Stimulated activated CD4-positive, alpha-beta T cell treated with anti-CD3 and anti-CD28 coated beads, Interleukin-12 subunit alpha, Interleukin-12 subunit beta, amount 100 ng/mL, for 4 hours (primary cell): ENCODE measurements at places on chromosomes 2 and 18.

- DNase-seq = no peak
These were observed 67.3 kb downstream of the SH3RF3 start for GRCh38 chr2:109196081-109196875.

DNA sequence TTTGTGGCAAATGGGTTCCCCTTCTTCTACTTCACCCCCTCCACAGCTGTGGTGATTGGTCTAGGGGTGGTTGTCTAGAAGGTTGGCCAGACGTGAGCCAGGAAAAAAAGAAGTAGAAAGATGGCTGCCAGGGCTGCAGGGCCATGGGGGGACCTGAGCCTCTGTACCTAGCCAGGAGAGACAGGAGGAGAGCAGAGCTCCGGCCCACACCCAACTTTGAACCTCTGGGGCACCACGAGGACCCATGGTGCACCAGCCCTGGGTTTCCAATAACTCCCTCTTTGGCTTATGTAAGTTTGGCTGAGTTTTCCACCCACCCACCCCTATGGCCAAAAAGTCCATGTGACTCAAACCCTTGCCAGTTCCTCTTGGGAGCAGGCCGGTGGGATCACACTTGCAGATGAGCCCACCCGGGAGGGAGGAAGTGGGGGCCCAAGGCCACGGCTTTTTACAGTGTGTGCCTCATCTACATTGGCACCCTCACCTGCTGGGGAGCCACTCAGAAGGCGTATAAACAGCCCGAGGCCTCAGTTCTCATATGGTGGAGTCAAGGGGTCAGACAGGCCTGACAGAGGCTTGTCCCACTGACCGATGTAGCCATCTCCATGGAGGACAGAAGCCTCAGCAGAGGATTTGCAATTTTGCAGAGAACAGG is 293.1 kb upstream of the HDAC4 start:
- DNase-seq = no peak

GRCh38 chr2:9680082-9680481 is 49.3 kb upstream of the YWHAQ start:
- no peak for DNase-seq

DNA sequence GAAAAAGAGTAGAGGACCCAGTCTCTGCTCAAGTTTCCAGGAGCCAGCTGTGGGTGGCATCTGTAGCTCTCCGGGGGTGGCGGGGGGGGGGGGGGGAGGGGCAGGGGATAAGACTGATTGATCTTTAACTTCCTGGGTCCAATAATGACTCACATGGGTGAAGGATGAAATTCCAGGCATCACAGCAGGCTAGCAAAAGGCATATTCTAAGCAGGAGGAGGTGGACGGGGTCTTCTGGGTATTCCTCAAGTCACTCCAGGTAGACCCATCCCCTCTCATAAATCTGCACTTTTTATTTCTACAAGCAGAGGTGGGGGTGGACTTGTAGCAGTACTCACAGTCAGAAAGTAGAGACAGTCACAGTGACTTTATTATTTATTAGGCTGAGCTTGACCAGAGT is 85.5 kb upstream of the TMEM247 start:
- no peak for DNase-seq

DNA sequence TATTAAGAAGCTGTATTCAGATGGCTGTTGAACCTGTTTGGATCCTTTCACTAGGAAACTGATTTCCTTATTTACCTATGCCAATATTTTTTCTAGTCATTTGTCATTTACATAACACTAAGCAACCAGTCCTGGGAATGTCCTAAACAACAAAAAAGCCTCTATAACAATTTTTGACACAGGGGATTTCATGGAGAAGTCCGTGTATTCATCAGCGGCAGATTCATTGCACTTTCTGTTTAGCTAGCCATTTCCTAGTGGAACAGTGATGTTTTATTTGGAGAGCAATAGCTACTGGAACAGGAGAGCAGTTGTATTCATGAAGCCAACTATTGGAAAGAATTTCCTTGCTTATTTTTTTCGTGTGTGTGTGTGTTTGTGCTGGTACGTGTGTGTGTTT is 604.3 kb upstream of the POU3F3 start:
- DNase-seq = no peak

GRCh38 chr2:119306196-119306590 is 60.4 kb downstream of the C2orf76 start:
- no peak for DNase-seq

- no peak for DNase-seq
These were observed 793 bp downstream of the CNRIP1 start for GRCh38 chr2:68318914-68319397.

DNA sequence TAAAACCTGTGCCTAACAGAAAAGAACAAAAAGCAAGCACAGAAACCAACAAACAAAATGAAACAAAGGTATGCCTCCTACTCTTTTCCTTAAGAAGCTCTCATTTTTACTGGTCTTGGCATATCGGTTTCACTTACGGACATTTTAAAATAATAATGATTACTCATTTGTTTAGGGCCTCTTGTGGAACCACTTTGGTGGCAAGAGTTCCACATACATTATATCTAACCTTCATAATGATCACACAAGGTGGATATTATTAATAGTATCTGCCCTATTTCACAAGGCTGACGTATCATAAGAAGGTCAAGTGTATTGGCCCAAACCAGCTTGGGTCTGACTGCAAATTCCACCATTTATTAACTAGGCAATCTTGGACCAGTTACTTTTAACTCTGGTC is 304.7 kb downstream of the TCF4 start:
- DNase-seq = no peak

DNA sequence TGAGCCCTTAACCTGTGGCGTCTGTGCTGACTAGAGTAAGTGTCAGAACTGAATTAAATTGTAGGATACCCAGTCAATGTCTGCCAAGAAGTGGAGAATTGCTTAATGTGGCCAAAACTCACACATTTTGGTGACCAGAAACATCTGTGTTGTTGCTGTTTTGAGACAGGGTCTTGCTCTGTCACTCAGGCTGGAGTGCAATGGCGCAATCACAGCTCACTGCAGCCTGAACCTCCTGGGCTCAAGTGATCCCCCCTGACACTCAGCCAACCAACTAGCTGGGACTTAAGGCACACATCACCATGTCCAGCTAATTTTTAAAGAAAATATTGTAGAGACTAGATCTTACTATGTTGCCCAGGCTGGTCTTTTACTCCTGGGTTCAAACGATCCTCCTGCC is 34.4 kb upstream of the RTN4 start:
- no peak for DNase-seq

GRCh38 chr2:185628985-185629384 is 109.6 kb upstream of the FSIP2 start:
- DNase-seq = no peak

DNA sequence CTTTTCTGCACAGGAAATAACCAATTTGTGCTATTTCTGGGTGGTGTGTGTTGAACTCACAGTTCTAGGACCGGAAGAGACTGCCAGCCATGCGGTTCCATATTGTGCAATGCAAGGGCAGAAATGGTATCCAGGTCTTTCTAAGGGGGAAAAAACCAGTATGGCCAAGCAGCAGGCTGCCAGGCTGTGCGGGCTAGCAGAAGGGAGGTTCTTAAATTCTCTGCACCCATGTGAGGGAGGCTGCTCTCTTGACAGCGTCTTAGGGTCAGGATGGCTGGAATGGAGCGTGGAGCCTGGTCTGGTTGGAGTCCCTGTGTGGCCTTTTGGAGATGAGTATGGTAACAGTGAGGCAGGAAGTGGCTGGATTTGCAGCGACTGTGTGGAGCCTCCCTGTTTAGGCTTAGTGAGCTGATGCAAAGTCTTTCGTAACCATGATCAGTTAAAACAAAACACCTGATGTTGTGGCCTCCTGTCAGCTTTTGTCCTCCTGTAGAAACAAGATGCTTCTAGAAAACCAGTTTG is 52.6 kb downstream of the NCK2 start:
- DNase-seq = no peak

DNA sequence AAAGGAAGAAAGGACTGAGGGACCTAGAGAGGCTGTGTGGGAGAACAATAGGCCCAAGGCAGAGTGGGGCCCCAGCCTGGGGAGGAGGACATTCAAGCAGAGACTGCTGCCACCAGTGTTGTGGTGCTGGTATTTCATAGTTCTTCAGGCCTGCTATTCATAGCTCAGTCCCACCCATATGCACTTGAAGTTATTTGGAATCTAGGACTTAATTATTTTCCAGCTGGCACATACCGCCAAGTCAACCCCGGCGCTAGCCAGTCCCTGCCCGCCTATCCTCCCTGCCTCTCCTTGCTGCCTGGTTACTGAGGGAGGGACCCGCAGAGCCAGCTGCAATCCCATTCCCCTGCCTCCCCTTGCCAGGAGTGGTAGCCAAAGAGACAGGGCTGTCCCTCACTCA is 141.2 kb downstream of the CABLES1 start:
- DNase-seq = no peak

- DNase-seq = no peak
These were observed 4.5 kb downstream of the SLC19A3 start for GRCh38 chr2:227713291-227713690.

GRCh38 chr2:138493334-138493733 is 8.2 kb upstream of the SPOPL start:
- no peak for DNase-seq

GRCh38 chr2:239093542-239093941 is 245.7 kb downstream of the TWIST2 start:
- DNase-seq = no peak

- DNase-seq = no peak
These were observed 11.5 kb downstream of the ANKRD29 start for GRCh38 chr18:23650968-23651927.

DNA sequence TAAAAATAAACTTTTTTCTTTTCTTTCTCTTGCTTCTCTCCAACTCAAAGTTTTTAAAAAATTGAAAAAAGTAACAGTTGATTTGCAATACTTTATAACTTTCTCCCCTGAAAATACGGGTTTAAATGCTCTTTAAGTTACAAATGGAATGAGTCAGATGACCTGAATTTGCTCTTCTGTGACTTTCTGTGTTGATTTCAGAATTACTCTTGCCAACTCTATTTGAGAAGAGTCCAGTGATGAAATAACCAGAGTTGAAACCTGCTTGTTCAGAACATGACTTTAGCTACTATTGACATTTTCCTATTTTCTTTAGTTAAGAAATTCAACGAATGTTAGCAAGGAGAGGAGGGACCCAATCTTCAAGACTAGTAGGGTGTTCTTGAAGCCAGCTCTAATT is 146.1 kb upstream of the ZSWIM2 start:
- DNase-seq = no peak

DNA sequence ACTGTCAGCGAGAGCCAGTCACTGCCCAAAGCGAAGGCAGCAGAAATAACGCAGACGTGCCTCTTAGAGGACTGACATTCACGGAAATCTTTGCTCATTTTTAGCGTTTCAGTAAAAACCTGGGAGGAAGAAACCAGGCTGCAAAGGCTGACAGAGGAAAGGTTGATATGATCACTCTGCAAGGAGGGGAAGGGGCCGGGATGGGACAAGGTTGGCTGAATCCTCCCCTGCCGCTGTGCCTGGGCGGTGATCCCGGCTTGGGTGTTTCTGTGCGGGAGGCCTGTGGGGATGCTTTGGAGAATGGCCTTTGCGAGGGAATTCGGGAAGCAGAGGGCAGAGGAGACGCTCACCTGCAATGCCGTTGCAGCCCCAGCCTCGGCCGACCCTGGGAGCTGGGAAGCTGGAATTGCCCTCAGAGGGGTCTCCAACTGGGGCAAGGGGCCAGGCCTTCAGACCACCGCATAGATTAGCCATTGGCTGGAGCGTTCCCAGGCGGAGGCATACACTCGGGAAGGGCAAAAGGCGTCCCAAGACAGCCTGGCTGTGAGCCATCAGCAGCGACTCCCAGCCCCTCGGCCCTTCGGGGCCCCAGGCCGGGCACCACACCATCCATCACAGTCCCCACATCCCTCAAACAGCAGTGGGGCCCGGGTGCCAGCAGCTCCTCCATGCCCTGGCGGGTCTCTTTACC is 111.7 kb upstream of the GPC1 start:
- no peak for DNase-seq

DNA sequence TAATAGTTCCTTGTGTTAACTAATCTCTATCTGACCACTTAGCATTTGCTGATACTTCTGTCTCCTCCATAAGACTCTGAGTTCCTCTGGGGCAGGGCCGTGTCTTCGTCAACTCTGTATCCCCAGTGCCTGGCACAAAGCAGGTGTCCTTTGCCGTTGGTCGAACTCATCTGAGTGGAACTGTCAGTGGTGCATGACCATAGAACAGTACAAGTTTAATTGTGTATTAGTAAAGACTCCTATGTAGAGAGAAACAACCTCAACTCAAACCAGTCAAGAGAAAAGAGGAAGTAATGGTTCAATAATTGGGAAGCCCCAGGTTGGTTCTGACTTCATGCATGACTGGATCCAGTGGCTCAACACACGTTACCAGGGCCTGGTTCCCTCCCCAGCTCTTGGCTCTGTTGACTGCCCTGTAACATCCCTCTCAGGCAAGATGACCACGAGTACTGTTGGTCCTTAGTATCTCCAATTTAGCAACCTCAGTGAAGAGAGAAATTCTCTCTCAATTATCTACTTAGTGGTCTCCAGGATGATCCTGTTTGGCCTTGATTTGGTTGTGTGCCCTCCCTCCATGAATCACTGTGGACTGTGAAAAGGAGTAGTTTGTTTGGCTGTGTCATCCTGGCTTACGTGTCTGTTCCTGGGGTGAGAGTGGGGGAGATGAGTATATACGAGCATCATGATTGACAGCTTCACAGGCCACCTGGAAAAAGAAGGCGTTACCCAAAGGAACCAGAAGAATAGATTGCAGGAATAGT is 58.5 kb upstream of the MSH6 start:
- no peak for DNase-seq

- DNase-seq = no peak
These were observed 10.5 kb upstream of the MTERF4 start for GRCh38 chr2:241112592-241112991.

DNA sequence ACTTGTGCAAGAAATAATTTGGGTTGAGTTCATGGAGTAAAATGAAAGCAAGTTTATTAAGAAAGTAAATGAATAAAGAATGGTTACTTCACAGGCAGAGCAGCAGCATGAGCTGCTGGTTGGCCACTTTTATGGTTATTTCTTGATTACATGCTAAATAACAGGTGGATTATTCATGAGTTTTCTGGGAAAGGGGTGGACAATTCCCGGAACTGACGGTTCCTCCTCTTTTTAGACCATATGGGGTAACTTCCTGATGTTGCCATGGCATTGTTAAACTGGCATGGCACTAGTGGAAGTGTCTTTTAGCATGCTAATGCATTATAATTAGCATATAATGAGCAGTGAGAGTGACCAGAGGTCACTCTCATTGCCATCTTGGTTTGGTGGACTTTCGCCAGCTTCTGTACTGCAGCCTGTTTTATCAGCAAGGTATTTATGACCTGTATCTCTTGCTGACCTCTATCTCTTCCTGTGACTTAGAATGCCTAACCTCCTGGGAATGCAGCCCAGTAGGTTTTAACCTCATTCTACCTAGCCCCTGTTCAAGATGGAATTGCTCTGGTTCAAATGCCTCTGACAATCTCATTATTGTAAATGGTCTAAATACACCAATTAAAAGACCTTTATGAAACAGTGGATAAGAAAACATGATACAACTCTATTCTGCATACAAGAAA is 114.1 kb upstream of the FIGN start:
- no peak for DNase-seq

DNA sequence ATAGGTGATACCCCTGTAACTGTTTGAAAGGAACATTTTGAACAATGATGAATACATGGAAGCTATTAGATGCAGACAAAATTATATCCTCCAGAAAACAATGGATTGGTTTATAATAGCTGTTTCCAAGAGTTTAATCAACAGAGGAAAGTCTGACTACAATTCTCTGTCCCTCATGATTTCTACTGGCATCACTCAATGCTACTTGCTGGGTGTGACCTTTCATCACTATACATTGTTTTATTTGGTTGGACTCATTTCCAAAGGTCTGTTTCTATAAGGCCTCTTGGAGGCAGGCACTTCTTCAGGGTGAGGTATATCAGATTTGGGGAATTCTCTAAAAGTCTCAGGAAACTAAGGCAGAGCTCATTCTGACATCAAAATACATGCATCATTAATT is 636.1 kb upstream of the SLC8A1 start:
- DNase-seq = no peak
